ENCODE measurements at places on chromosomes 16 and 17.
A peak's percentile ranks its signal among the peaks of the same experiment; 100 is the strongest.

GRCh38 chr17:60361889-60362288 lies 30.0 kb downstream of the USP32 start:
- no peak for DNase-seq

- DNase-seq: no peak
Observed at GRCh38 chr16:49911430-49911829, 55.5 kb upstream of the ZNF423 start.

DNA sequence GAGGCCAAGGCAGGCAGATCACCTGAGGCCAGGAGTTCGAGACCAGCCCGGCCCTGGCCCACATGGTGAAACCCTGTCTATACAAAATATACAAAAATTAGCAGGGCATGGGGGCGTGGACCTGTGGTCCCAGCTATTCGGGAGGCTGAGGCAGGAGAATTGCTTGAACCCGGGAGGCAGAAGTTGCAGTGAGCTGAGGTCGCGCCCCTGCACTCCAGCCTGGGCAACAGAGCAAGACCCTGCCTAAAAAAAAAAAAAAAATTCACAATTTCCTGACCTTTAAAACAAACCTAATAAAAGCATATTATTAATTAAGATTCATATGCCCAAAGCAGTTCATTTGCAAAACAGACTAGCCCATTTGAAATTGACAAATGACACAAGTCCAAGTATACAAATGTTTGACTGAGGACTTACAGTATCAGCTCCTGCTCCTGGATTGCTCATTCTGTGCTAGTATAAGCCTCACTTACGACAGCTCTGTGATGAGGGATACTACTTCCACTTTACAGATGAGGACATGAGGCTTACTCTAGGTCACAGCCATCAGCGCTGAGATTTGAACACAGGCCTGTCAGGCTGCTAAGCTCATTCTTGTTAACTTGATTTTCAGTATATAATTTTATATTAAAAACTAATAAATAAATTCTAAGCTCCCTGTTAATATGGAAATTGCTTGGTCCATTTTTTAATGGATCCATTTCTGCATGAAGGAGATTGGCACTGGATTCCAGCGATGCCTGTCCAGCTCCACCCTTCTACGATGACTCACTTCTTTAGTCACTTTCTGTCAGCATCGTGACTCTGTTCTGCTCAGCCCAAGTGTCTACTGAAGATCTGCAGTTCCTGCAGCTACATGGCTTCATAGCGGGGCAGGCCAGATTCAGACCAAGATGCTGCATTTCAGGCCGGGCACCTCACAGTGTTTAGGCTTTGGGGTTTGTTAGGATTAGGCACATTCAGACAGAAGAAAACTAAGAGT lies 88.2 kb downstream of the WDR59 start:
- DNase-seq: no peak

- DNase-seq: no peak
Observed at GRCh38 chr16:58243528-58244004, 45.7 kb upstream of the CSNK2A2 start.

GRCh38 chr16:85193115-85193493 lies 80.8 kb upstream of the CIBAR2 start:
- no peak for DNase-seq

DNA sequence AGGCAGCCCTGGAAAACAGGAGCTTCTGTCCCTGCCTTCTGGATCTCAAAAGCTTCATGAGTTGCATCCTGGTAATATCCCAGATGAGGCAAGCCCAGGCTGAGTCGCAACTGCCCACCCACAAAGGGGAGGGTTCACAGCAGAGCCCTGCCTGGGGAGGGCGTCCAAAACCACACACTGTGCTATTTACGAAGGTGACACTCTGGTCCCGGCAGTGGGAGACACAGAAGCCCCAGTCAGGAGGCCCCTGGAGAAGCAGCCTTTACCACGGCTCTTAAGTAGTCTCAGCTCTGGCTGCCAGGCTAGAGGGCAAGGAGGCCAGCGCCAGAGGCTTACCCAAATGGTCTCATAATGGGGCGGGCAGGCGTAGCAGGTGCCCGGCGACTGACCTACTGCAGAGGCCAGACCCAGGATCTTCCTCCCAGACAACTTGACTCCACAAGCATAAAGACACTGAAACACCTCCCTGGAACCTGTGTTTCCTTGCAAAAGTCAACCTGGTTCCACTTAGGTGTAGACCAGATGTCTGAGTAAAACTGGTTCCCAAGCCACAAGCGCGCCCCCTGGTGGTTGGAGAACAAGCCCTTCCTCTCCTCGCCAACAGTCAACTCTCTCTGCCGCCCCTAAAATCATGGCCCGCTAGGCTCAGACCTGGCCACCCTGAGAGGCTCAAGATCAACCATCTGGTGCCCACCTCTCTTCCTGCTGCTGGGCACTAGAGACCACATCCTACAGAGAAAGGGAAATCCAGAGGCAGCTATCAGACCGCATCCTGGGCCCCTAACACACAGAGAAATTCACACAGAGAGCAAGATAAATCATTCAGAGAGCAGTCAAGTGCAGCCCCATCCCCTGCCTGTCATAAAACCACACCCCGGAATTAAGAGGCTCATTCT lies 5.2 kb downstream of the AXIN2 start:
- peak; percentile 68 for DNase-seq

DNA sequence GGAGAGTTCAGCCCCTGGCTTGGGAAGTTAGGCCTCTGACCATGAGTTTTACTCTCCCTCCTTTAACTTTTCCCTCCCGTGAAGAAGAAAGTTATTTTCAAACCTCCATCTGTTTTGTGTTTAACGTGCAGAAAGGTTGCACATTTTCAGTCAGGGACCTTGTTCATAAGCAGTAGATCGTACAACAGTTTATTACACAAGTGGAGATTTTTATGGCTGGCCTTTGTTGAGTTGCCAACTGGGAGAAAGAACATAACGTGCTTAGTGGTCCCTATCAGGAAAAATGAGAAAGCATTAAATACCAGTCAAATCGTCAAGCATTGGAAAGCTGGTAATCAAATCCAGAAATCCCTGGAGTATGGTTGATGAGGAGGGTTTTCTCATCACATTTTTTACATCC lies 117.9 kb upstream of the MYOCD start:
- DNase-seq: no peak

DNA sequence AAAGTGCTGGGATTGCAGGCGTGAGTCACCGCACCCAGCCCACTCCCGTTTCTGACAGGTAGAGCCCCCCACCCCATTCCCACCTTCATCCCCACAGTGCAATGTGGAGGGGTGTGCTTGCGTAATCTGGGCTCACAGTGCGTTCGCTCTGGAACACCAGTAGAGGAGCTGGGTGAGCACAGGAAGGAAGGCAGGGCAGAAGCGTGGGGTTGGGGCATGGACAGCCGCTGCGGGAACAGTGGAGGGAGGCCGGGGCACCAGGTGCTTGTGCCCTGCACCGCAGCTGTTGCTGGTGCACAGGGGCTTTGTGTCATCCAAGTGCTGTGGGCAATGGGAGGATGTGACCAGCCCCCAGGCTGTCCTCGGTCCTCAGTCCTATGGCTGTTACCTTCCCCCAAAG lies 24.7 kb downstream of the KDM8 start:
- DNase-seq: no peak

- DNase-seq: peak; percentile 51
Observed at GRCh38 chr16:70685938-70686375, at the start of gene MTSS2. Gene MTSS2 (minus strand): TSS chr16:70686053. CDS start chr16:70685791, 262 bp downstream.

DNA sequence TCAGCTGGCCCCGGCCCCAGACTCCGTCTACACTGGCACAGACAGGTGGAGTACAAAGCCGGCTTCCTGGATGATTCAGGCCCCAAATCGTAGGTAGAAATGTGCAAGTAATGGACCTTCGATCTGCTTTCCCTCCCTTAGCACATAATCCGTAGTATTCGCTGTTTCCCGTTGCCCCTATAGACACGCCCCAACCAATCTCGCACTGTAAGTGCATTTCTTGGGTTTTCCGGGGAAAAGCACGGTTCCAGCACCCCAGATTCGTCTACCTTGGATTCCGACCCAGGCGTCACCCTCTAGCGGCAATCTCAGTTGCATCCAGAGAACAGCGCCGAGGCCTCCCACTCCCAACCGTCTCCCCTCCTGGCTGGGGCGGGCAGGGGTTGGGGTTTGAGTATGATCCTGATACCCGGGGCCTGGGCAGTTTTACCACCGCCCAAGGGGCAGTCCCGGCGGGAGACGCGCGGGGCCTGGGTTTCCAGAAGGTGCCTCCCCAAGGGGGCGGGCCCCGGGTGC lies 12.1 kb upstream of the FOXF1 start:
- no peak for DNase-seq

DNA sequence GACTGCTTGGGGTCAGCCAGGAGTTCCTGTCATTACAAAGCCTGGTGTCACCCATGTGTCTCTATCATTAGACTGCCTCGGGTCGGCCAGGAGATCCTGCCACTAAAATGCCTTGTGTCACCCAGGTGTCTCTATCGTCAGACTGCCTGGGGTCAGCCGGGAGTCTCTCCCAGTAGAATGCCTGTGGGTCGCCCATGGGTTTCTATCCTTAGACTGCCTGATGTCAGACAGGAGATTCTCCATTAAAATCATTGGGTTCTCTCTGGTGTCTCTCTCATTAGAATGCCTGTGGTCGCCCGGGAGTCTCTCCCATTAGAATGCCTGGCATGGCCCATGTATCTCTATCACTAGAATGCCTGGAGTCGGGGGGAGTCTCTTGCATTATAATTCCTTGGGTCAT lies 2231.0 kb downstream of the TP53TG3F start:
- no peak for DNase-seq

DNA sequence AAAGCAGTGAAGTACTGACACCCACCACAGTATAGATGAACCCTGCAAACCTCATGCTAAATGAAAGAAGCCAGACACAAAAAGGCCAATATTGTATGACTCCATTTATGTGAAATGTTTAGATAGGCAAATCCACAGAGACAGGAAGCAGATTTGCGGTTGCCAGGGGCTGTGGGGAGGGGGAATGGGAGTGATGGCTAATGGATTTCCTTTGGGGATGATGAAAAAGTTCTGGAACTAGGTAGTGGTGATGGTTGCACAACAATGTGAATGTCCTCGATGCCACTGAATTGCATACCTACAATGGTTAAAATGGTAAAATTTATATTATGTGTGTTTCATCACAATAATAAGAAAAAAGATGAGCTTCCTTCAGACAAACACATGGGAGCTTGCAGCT lies 28.4 kb upstream of the WFIKKN2 start:
- DNase-seq: no peak

DNA sequence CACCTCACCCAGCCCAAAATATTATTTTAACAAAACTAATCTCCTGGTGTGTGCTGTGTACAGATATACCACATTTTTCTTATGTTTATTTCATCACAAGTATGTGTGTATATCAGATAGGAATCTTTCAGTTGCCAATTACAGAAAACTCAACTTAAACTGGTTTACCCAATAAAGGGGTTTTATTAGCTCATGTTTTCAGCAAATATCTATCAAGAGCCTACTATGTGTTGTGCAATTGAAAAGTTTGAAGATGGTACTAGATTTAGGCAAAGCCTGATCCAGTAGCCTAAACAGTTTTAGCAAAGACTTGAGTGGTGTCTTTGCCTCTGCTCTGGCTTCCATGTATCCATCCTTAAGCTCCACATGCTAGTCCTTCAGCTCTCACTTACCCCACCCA lies 45.1 kb upstream of the LYRM9 start:
- DNase-seq: no peak

- DNase-seq: no peak
Observed at GRCh38 chr17:17835415-17836249, 1.2 kb downstream of the SREBF1 start.

DNA sequence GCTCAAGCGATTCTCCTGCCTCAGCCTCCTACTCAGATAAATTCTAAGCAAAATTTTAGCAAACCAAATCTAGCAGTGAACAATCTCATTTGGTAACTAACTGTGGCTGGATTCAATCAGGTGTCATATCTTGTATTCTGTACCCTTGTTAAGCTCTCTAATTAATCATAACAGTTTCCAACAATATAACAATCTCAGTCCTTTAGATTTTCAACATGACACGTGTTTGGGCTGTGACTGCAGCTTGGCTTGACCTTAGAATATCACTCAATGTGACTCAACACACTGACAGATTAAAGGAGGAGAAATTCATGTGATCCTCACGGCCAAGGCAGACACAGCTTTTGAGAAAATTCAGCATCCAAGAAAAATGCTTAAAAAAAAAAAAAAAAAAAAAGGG lies 133.6 kb downstream of the BANP start:
- no peak for DNase-seq

DNA sequence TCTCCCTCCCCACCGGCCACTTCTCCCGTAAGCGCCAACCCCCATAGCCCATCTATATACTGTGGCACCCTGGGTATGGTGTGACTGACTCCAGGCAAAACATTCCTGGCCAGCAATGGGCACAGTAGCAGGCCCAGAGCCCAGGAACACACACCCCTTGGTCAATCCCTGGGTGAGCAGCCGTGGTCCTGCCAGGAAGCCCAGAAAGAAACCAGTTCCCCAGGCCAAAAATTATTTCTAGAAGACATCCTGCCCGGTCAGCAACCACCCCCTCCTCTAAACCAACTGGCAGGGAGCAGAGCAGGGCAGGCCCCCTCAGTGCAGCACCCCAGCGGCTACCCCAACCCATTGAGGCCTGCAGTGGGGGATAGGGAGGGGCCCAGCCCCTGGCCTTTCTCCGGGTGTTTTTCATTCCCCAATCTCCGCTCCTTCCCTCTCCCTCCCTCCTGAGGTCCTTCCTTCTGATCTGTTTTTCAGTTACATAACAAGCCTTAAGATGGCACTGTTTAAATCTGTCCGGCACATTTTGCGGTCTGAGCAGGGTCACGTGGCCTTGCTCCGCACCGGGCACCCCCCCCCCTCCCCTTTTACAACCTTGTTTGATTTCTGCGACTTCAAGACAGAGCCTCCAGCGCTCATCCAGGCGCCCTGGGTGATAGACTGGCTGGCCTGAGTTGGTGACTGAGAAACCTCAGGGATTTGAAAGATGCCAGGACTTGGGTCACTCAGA lies 2.0 kb downstream of the NPTX1 start:
- DNase-seq: peak; percentile 23

GRCh38 chr17:27939474-27940465 lies 46.6 kb upstream of the LYRM9 start:
- no peak for DNase-seq

GRCh38 chr16:85660843-85661739 lies 27.7 kb downstream of the GINS2 start:
- no peak for DNase-seq

DNA sequence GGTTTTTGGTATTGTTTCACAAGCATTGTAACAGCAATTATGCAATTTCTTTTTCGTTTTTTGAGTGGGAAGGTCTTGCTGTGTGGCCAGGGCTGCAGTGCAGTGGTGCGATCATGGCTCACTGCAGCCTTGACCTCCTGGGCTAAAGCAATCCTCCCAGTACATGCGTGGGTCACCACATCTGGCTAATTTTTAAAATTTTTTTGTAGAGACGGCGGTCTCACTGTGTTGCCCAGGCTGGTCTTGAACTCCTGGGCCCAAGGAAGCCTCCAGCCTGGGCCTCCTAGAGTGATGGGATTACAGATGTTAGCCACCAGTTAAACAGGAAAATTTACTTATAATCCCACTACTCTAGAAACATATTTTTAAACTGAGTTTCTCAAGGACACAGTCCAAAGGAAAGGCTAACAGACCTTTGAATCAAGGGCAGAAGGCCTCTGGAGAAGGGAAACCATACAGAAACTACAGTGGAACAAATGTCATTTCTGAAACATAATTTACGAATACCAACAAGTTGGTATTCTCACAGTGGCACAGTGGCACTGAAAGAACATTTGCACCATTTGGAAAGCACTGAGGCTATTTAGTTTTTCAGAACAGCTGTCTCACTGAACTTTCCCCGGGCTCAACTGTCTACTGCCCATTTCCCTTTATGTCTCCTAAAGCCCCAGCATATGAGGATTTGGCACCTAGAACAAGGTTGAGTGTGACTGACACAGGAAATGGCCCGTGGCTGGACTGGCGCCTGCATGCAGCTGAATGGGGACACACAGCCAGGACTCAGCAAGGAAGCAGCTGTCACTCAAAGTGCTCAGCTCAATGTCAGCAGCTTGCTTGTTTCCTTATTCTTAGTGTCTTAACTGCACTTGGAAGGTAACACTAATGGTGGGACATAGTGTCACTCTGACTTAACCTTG lies 2.8 kb upstream of the PRKAR1A start:
- DNase-seq: peak; percentile 97

Data from NCI-H510A treated with DMSO at 0.1 percent for 48 hours (cell line).